Stimulated activated CD4-positive, alpha-beta T cell treated with anti-CD3 and anti-CD28 coated beads, Interleukin-15, amount 100 ng/mL, for 1 hour (primary cell): ENCODE measurements at places on chromosomes 7 and 10.

GRCh38 chr10:84267503-84268126 lies 22.8 kb downstream of the RGR start:
- peak; percentile 57 for DNase-seq

GRCh38 chr10:13790196-13790595 lies 203.4 kb downstream of the PRPF18 start:
- no peak for DNase-seq

- no peak for DNase-seq
These were observed 170.4 kb downstream of the WNT2 start for GRCh38 chr7:117152213-117153007.

DNA sequence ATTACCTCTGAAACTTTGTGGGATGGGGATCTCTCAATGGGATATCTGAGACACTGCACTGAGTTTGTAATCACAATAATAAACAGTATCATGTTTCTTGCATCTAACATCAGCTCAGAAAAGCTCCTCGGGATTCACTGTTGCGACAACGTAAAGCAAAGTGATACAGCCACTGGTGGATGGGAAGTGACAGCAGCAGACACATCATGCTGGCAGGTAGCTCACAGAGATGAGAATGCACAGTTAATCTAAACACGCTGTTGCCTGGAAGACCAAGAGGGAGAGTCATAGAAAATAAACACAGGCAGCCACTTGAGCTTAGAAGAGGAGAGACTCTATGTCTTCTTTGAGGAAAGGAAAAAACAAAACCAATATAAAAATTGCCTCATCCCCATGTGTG lies 513.8 kb downstream of the MAGI2 start:
- DNase-seq: no peak

- no peak for DNase-seq
These were observed 7.3 kb downstream of the TSPAN15 start for GRCh38 chr10:69458430-69459100.

DNA sequence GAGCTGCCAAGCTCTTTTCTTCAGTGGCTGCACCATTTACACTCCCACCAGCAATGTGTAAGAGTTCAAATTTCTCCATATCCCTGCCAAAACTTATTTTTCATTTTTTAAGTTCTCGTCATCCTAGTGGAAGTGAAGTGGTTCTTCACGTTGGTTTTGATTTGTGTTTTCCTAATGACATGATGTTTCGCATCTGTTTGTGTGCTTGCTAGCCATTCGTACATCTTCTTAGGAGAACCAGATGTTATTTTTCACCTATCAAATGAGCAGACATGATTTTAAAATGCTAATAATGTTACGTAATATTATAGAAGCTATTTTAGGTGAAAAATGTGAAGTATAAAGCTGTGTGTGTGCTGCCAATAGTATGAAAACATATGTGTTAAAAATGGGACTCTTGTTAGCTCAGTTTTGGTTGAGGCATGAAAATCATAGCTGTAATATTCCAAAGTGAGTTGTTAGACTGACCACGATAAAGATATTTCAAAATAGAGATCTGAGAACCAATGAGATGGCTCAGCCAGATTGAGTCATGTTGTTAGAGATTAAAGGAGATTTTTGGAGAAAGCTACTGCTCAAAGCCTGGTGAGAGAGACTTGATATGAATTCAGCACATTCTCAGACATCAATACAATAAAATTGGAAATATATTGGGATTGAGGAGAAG lies 25.9 kb upstream of the GALNT11 start:
- DNase-seq: no peak

- DNase-seq: no peak
These were observed 79.9 kb downstream of the PTPRE start for GRCh38 chr10:127986531-127987466.

- DNase-seq: no peak
These were observed 12.4 kb upstream of the ADAM12 start for GRCh38 chr10:126400641-126401040.

DNA sequence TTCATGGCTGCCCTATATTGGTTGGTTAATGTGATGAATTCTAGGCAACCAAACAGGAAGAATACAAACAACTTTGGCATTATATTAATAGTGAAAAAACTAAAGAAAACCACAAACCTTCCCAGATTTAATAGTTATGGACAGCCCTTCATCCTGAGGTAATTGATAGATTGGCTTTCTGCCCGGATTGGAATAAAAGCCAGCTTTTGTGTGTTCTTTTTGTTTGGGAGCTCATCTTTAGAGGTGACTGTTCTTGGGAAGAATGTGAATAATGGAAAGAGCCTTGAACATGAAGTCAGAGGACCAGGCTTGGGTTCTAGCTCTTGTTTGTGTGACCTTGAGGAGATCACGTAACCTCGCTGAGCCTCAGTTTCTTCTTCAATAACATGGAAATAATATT lies 92.3 kb downstream of the VTI1A start:
- DNase-seq: no peak

- no peak for DNase-seq
These were observed 9.4 kb downstream of the LIMK1 start for GRCh38 chr7:74092964-74093471.

- DNase-seq: no peak
These were observed 210.5 kb upstream of the YAE1 start for GRCh38 chr7:39355664-39356063.

GRCh38 chr10:44809647-44810046 lies 101.5 kb upstream of the TMEM72 start:
- no peak for DNase-seq

DNA sequence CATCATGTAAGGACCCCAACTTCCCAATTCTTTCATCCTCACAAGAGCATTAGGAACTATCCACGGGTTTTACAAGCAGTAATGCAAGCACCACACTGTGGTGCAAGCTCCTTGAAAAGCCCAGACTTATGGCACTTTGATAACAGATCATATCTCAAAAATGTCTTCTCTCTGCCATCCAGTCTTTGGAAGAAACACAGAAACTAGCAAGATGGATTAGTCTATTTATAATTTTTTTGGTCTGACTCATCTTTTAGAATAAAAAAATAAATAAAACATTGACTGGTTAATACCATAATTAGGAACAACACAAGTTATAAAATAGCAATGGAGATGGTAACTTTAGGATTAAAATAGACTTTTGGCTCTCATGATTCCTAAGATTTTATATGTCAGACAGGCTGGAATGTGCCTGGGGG lies 49.0 kb upstream of the CALD1 start:
- DNase-seq: no peak

GRCh38 chr7:127957886-127958285 lies 73.4 kb downstream of the LRRC4 start:
- DNase-seq: no peak
